Hepatic stellate cell (primary cell): ENCODE measurements at places on chromosomes 4 and X.

- DNase-seq, result no peak
Observed at GRCh38 chrX:45424326-45424725, 223.7 kb upstream of the DIPK2B start.

- DNase-seq, result no peak
Observed at GRCh38 chr4:37188100-37188499, 56.4 kb upstream of the NWD2 start.

GRCh38 chrX:139203651-139204570, 326.6 kb upstream of the F9 start:
- no peak for DNase-seq

DNA sequence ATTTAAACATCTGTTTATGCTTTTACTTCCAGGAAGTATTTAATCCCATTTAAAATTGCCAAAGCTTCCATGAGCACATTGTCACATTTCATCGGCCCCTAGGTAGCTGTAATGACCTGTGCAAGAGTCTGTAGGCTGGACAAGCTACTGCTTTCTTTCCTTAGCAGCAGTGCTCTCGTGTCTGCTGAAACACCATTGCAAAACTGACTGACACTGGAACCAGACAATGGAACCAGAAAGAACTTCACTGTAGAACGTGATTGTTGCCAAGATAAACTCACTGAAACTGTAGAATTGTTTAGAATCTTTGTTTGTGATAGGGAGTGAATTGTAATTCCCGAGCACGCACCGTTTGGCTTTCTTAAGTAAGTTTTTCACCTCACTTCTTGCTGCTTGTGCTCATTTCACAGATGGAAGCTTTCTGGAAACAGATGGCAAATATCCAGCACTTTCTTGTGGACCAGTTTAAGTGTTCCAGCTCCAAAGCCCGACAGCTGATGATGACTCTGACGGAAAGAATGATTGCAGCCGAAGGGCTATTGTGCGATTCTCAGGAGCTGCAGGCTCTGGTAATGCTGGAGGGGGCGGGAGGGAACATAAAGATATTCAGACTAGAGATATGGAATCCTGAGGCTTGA, 36.9 kb downstream of the EVC start:
- peak; percentile 88 for DNase-seq

GRCh38 chr4:53686521-53686920, 95.2 kb upstream of the LNX1 start:
- DNase-seq, result no peak

DNA sequence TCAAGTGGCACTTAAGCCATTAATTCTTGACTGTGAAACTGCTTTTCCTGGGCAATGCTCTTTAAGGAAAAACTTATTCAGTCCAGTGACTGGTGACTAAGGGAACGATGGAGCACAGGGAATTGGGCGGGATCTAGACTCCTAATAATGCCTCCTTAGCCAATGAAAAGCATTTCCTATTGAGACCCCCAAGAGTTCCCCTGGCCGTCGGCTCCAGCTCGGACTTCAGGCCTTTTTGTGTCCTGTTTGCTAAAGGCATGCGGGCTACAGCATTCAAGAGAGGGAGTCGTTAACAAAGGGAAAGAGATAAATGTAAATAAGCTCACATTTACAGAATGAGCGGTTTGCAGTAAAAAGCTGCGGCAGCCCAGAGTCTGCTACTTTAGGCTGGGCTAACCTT, at the start of gene LPAR4:
TSS of gene LPAR4 (plus strand) at position 232 of the 400 bp plus-strand sequence. CDS start 7,150 bp downstream, outside the sequence.
- peak; percentile 2 for DNase-seq

DNA sequence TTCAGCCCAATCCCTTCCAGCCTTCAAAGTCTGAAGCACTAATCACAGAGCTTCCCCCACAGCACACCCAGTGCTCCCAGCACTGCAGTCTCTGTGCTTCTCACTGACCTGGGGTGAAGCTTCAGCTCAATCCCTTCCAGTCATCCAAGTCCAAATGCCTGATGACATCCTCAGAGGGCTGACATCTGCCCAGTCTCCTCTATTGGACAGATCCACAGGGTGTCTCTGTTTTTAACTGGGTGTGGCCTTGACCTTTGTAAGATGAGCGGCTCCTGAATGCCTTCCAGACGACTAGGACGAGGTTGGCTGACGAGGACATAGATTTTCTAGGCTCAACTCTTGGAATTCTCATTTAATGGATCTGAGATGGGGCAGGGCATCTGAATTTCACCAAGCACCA, 7.6 kb upstream of the SLC2A9 start:
- DNase-seq, result no peak

DNA sequence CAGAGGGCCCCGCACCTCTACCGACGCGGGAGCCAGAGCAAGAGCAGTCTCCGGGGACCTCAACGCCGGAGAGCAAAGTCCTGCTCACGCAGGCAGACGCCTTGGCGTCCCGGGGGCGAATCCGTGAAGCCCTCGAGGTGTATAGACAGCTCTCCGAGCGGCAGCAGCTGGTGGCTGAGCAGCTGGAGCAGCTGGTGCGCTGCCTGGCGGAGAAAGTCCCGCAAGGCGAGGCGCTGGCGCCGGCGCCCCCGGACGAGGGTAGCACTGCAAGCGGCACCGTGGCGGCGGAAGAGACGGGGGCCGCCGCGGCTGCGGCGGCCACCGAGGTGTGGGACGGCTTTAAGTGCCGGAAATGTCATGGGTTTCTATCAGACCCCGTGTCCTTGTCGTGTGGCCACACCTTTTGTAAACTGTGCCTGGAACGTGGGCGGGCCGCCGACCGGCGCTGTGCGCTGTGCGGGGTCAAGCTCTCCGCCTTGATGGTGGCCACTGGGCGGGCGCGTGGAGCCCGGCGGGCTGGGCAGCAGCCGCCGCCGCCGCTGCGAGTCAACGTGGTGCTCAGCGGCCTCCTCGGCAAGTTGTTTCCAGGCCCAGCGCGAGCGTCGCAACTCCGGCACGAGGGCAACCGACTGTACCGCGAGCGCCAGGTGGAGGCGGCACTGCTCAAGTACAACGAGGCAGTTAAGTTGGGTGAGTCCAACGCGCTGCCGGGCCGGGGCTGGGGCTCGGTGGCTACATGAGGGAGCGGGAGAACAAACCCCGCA, 672 bp downstream of the LONRF3 start:
- DNase-seq, result no peak
